ENCODE measurements at places on chromosomes 2 and 18. TPM values are rescaled to one million over a fixed set of nuclear protein-coding genes. Genes with fewer than 3 reads are reported as not detected.

ECEL1 gene
- not detected for total RNA-seq

CHRNG gene
- not detected for total RNA-seq

SMAD4 gene
- total RNA-seq: 90.7 TPM

RGPD8 gene
- 4.6 TPM for total RNA-seq

CAPN14 gene
- total RNA-seq: 0.15 TPM

NR4A2 gene
- total RNA-seq: 0.58 TPM

GCA gene
- 5.5 TPM for total RNA-seq

SGPP2 gene
- 1.4 TPM for total RNA-seq

LIMS4 gene
- 102 TPM for total RNA-seq

CDKL4 gene
- total RNA-seq: not detected

NEU2 gene
- total RNA-seq: not detected

ALPI gene
- not detected for total RNA-seq

GRCh38 chr18:63970809-63971205, 926 bp downstream of the SERPINB8 start:
- DNase-seq: no peak

GRCh38 chr18:13444430-13445240, 226.1 kb downstream of the LDLRAD4 start:
- no peak for DNase-seq

- no peak for DNase-seq
These were observed 17.9 kb downstream of the REV1 start for GRCh38 chr2:99471654-99472599.

GRCh38 chr2:190323406-190323805, 3.8 kb upstream of the HIBCH start:
- no peak for DNase-seq

DNA sequence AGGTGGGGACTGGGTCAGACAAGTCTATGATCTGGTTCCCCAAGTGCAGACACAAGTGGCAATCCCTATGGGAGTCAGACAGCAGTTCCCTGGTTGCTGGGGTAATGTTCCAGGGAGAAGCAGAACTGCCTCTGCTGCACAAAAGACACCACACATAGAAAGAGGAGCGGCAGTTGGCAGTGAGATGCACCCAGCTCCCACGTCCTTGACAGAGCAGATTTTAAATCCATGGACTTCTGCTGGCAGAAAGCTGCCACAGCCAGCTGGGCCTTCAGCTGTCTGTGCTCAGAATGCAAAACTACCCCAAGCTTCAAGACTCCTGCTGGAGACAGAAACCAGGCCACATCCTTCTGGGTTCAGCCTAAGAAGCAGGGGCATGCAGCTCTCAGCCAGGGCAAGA, 147.2 kb downstream of the ETAA1 start:
- no peak for DNase-seq

- DNase-seq: no peak
These were observed 112.6 kb upstream of the PXDN start for GRCh38 chr2:1856922-1857321.

GRCh38 chr2:20609349-20609994, 41.4 kb downstream of the HS1BP3 start:
- DNase-seq: no peak

- DNase-seq: no peak
These were observed 204.6 kb downstream of the TNS1 start for GRCh38 chr2:217798191-217798590.

DNA sequence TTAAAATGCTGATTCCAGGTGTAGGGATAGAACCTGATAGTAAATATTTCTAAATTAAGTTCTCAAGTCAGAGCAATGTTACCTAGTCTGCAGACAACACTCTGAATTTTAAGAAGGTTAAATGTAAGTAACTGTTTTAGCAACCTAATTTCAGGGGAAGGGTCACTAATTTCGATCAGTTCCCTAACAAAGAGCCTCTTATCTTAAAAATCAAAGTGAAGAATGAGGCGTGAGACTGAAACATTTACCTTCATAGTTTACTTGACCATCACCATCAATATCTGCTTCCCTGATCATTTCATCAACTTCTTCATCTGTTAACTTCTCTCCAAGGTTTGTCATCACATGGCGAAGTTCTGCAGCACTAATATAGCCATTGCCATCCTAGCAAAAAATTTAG, 6.4 kb upstream of the STPG4 start:
- no peak for DNase-seq

DNA sequence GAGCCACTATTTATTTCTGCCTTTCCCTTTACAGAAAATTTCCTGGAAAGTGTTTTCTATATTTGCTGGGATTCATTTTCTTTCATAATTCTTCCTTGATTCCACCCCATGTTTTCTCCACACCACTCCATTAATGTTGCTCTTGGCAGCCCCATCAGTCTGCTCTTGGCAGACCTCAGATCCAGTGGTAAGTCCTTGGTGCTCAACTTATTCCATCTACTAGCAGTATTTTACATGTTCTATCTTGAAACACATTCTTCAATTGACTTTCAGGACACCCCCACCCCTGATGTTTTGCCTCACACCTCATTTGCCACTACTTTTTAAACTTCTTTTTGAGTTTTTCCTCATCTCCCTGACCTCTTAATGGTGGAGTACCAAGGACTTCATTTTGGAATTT, 65.0 kb downstream of the HNMT start:
- DNase-seq: no peak

GRCh38 chr18:79062806-79063205, 6.4 kb upstream of the ATP9B start:
- no peak for DNase-seq

DNA sequence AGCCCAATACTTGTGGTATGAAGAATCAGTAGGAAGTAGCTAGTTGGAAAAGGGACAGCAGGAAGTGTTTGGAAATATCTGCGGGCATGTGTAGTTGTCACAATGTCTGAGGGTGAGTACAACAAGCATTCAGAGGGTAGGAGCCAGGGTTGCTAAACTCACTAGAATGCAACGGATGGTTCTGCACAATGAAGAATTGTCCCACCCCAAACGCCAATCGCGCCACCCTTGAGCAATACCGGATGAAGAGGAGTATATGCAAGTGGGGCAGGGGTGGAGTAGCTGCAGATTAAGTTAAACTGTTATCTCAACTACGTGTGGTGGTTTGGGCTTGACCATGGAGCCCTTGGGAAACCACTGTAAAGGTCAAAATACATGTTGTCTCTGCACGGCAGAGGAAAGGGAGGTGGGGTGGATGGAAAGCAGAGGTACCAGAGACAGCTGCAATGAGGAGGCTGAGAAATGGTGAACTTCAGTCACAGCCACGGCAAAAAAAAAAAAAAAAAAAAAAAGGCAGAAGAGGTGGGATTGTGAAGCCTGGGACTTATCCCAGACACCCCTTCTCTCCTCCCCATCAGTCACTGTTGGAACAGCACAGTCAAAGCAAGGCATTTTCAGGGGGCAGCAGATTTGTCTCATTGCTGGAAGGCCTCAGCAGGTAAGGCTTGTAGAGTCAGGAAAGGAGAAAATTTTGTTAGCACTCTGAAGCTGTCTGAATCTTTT, 5.2 kb downstream of the CCL20 start:
- no peak for DNase-seq

DNA sequence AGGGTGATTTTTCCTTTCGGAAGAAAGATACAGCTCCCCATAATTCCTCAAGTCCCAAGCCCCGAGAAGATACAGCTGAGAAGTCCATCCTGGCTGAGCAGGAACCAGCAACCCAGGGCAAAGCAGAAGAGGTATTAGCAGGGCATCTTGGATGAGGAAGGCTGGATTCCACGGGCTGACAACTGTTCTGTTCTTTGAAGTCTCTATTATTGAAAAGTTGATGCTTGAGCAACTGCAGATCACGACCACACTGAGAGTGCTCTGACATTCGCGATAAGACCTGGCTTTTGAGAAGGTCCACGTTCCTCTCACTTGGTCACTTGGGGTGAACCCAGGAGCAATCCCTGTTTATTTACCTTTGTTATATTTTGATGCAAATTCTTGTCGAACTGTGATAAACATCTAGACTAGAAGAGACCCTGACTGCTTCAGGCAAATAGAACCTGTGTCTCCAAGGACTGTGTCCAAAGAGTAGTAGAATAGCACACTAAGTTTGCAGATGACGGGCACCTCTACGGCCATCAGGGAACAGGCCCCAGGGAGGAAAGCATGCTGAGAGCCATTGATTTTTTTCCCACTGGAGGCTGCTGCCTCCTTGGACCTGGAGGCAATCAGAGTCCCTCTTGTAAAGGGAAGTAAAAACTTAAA, 133.1 kb downstream of the ARL4C start:
- no peak for DNase-seq

GRCh38 chr2:143515318-143515717, 386.1 kb downstream of the ARHGAP15 start:
- DNase-seq: no peak

- DNase-seq: no peak
These were observed 61.3 kb downstream of the PKP4 start for GRCh38 chr2:158518084-158518483.

DNA sequence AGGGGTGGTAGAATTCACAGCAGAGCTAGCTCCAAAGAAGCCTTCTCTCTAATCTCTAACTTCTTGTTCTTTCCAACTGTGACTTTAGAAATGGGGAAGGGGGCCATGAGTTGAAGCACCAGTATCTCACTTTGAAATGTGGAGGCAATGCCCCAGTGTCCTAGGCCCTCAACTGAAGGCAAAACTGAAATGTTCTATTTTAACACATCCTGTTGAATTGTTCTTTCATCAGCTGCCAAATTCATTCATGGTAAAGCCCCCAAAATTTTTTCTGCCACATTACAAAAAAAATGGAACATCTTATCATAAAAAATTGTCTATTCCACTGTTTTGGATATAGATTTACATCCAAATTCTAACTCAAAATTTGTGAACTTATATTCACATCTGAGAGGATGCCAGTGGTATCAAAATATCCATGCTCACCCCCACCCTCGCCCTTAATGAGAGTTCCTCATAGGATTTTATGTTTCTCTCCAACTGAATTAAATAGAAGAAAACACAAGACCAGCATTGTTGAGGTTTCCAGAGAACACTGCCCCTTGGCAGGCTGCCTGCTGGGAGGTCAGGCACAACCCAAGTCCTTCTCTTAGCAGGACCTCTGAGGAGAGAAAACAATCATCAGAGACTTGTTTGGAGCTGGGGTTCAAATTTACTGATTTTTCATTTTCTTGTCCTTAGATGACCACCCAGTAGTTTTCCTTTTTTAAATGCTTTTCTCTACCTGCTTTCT, 147.4 kb upstream of the PGAP1 start:
- no peak for DNase-seq

DNA sequence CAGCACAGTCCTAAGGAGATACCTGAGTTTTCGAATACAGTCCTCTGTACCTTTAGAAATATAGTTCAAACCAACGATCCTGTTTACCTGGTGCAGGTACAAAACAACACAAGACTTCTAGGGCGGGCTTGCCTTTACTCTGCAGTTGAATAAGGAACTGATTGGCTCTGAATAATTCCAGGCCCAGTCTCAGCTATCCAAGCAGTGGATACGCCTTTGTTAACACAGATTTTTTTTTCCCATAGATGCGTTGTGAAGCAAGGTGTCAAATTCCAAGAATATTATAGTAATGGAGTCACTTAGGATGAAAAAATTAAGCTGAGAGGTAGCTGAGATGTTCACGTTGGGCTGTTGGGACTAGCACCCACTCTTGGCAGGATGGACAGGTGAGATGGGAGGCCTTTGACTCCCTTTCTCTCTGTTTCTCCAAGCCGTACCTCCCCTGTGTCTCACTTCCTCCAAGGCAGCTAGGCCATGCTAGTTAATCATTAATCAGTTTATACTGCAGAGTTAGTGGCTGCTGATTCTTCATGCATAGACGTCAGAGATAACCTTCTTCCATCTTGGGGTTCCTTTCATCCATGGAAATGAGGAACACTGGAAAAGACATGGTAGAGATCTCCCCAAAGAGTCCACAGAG, 380.8 kb upstream of the ACVR2A start:
- DNase-seq: no peak

GRCh38 chr2:52070665-52071064, 1038.7 kb upstream of the NRXN1 start:
- DNase-seq: no peak

DNA sequence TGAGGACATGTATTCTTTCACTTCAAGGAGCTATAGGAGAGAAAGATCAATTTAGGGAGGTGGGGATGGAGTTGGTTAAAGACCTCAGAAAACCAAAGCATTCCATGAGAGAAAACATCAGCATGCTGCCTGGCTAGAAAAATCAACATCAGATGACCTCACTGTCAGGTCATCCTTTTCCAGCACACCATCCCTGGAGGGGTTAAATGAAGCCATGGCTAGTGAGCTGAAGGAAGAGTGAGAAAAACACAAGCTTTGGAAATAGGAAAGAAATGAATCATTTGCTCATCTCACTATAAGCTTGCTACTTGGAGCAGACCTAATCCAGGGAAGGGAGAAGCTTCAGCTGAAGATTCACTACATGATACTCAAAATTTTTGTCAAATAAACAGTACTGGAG, 109.5 kb upstream of the ITGB6 start:
- DNase-seq: no peak

GRCh38 chr18:8279781-8280330, 329.4 kb upstream of the RAB12 start:
- DNase-seq: no peak

- DNase-seq: no peak
These were observed 455.7 kb downstream of the GALR1 start for GRCh38 chr18:77705301-77705700.

DNA sequence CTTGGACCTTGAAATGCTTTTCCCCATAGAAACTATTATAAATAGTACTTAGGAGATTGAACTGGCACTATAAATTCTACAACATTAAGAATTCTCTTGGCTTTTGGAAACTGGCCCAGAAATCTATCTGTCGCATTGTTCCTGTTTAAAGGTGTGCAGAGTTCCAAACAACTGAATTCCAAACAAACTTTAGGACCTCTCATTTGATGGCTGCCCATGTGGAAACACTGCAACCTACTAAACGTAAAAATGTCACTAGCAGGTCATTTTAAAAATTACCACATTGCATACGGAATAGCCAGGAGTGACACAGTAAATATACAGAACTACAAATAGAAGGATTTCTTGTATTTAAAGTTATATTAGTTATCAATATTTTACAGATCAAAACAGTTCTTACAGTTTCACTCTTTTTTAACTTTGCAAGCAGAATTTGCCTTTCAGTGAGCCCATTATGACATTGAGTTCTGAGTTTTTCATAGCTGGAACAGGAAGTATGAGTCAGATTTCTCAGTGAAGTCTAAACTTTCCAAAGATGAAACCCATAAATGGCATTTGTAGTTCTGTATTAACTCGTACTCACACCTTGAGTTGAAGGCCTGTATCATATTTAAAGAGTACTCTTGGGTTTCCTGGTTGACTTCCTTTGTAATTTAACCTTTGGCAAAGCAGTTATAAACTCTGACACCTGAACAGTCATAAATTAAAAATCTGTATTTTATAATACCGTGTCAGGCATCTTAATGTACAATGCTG, 142.3 kb upstream of the BOD1L2 start:
- peak; percentile 52 for DNase-seq

GRCh38 chr2:217222309-217222910, 362.5 kb upstream of the TNP1 start:
- DNase-seq: no peak

DNA sequence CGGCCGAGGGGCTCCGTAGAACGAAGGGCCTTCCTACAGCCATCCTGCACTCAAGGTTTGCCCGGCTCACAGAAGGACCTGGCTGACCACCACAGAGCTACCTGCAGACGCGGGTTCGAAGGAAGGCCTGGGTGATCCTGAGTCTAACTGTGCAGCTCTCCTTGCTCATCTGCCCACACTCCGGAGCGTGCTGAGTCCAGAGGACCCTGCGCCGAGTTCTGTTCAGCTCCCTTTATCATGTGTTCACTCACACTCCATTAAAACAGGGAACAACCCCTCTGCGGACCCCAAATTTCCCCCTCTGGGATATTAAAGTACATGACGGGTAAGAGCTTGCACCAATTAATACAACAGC, 138.3 kb downstream of the PXDN start:
- no peak for DNase-seq

- DNase-seq: peak; percentile 80
These were observed 183.4 kb downstream of the CALCRL start for GRCh38 chr2:187264612-187265011.
